ENCODE measurements at places on chromosomes 13 and 19.

GRCh38 chr13:64529874-64530485, 2700.2 kb downstream of the PCDH9 start:
- no peak for DNase-seq

DNA sequence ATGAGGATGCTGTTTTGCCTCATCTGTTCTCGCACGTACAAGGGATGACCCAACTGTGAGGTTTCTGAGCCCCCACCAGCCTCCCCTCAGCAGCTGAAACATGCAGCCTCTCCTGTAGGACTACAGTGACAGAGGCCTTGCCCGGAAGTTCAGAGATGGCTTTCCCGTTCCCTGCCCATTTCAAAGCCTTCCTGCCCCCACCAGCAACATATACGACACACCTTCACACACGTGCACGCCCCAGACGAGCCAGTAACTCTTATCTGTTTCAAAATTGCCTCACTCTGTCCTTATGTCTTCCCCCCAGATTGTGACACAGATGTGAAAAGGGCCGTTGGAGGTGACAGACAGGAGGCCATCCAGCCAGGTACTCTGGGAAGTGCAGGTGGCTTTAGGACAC, 95.8 kb downstream of the RAB20 start:
- no peak for DNase-seq

GRCh38 chr19:35292421-35293362, 731 bp downstream of the MAG start:
- no peak for DNase-seq

DNA sequence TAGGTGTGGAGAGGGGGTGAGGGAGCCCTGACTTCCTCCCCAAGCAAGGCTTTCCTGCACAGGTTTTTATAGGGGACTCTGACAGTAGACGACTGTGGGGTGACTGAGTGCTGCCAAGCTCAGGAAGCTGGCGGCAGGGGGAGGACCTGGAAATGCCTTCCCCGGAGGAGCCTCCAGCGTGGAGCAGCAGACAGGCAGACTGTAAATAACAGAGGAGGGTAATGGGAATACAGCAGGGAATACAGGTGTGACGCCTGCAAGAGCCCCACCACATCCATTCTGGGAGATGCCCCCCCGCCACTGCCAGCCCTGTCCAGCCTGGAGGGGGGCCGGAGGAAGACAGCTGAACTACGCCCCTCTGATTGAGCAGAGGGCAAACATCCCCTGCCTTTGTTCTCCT, 190.4 kb downstream of the UQCRFS1 start:
- no peak for DNase-seq

DNA sequence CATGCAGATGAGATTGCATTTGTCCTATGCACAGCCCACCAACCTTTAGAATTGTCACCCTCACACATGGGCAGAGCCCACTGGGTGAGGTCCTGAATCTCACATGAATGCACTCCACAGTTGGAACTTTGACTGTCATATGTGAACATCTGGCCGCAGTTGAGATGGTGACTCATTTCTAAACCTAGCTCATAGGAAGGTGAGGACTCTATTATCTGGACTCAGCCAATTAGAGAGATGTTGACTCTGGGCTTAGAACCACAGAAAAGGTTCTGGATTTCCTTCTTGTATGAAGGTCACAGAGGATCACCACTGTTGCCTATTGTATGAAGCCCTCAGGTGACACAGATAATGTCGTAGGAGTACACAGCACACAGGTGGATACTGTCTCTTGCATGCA, 25.6 kb upstream of the ZNF681 start:
- DNase-seq, result no peak

- no peak for DNase-seq
Measured at GRCh38 chr13:75579529-75579928, 29.9 kb downstream of the UCHL3 start.

GRCh38 chr19:1591421-1592023, 1.1 kb downstream of the MBD3 start:
- no peak for DNase-seq

- no peak for DNase-seq
Measured at GRCh38 chr13:52847322-52847681, 1.1 kb downstream of the PCDH8 start.

DNA sequence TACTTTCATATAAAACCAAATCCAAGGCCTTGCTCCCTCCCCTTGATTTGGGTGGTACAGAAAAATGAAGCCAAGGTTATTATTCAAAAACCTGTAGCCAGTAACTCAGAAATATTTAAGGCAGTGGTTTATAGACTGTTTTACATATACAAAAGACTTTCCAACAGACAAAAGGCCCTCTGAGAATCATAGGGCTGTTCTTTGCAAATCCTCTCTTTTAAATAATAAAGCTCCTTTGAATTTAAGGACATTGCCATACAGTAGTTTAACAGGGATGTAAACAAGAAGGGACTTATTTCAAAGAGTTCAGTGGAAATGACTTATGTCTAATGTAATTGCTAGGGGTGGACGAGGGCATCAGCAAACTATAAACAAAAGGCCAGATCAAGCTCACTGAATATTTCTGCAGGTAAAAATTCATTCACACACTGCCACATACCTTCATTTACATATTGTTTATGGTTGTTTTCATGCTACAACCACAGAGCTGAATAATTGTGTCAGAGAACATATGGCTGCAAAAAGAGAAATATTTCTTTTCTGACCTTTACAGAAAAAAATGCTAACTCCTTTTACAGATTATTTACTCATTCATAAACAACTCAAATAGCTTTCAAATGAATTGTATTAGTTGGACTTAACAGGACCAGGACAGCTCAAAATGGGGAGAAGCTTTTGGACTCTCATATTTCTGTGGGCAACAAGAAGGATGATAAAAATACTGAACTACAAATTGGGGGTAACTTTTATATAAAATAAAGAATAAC, 665.6 kb downstream of the SLITRK1 start:
- DNase-seq, result no peak

DNA sequence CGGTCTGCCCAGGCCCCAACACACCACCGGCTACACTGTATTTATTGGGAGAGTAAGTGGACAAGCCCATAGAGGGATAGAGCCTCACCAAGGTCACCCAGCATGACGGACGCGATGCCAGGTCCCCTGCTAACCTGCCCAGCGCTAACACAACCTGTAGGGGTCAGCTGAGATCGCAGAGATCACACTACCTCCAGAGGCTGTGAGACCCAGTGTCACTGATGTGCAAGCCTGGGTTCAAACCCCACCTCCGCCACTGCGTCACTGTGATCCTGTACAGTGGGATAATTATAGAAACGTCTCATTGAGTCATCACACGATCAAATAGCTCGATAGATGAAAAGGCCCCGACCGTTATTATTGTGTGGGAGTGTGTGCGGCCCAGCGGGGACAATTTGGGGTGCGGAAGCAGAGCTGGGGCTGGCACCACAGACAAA, 10.6 kb upstream of the TLE2 start:
- DNase-seq, result no peak

GRCh38 chr13:59721926-59722910, 441.5 kb downstream of the DIAPH3 start:
- DNase-seq, result no peak

DNA sequence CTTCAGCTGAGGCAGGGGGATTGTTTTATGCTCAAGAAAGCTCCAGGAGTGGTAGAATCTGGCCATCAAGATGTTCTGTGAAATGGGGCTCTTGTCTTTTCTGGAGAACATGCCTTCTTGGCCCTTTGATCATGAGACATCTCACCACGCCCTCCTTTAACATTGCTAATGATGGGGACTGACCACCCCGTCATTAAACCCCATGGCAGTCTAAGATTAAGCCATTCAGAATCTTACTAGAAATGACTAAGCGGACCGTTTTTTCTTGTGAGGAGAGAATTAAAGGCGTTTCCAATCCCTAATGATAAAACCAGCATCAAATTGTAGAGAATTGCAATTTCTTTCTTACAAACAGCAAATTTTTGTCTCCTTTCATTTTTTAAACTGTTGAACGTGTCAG, 89.4 kb downstream of the COL4A2 start:
- DNase-seq, result no peak
